CD4-positive, alpha-beta T cell treated with Interleukin-6 at 100 ng/mL for 8 hours (primary cell): ENCODE measurements at places on chromosomes 12 and 14.

- DNase-seq: no peak
Measured at GRCh38 chr12:80441921-80442320, 2.1 kb upstream of the PTPRQ start.

- DNase-seq: no peak
Measured at GRCh38 chr12:114767906-114768722, 84.1 kb upstream of the TBX3 start.

DNA sequence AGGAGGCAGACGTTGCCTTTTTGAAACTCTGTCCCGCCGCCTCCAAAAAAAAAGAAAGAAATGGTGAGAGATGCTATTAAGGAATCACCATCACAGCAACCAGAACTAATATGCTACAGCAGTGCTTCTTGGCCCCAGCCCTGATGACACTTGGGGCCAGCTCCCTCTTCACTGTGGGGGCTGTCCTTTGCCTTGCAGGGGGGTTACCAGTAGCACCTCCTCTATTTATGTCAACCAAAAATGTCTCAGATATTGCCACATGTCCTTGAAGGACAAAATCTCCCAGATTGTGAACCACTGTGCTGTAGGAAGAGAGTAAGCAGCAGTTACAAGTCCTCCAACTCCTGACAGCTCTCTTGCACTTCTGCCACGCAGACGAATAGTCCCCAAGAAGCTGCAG is 76.4 kb downstream of the LRRC74A start:
- DNase-seq: no peak

GRCh38 chr12:123815968-123816367 is 53.9 kb downstream of the DNAH10 start:
- no peak for DNase-seq

DNA sequence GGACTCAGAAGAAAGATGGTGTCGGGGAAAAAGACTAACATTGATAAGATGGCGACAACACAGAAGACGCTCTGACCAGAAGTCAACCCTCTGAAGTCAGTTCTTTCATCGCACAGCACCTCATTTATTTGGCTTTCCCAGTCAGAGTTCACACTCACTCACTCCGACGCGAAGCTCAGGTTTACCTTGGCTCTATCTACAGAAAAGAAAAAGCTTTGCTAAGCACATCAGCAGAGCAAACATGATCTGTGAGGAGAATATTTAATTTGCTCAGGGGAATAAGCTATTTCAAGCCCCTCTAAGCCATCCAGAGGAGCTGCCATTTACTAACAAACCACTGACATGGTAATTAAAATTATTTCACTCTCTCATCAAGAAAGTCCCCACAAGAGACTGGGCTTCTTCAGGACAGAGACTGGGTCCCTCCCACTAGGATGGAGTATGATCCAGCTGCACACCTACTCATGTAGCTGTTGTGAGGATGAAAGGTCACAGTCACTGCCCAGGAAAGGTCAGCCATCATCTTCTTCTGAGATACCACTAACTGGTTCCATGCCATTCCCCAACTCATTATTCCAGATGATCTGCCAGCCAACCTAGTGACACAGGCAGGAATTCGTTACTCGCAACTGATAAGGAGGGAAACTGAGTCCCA is 111.4 kb downstream of the TTC7B start:
- DNase-seq: no peak

DNA sequence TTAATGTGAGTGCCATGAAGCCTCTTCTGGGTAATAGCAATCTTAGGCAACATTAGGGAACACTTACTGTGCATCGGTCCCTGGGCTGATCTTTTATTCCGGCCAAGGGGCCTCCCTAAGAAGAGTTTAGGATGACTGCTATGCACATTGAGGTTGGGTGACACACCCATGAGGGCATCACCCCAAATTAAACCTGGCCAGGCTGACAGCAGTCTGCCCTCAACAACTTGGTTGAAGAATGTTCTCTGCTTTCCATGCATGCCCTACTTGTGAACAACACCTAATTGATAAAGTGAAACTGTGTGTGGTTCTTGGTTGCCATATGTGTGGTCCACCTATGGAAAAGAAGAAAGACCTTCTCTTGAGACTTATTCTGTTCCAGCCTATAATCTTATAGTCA is 1098.0 kb downstream of the BCL11B start:
- DNase-seq: no peak

DNA sequence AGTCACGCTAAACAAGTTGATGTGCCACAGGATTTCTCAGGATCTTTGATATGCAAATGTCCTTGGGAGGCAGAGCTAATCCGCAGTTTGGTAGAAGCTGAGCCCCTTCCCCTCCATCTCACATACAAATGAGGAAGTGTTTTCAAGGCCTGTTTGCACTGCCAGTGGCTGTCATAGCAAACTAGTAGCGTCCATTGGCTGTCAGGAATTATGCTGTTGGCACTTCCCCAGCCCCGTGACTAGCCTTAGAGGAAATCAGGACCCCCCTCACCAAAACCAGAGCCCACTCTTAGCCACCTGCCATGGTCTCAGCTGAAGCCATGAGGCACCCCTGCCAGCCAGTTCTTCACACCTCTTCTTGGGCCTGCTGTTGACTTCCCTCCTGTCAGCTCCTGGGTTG is 253.9 kb downstream of the CACNA1C start:
- no peak for DNase-seq

- DNase-seq: no peak
Measured at GRCh38 chr12:12016284-12017100, 54.2 kb upstream of the BCL2L14 start.

GRCh38 chr12:22160396-22161003 is 114.5 kb downstream of the CMAS start:
- DNase-seq: peak; percentile 21

GRCh38 chr12:93846936-93847516 is 169.9 kb downstream of the CRADD start:
- DNase-seq: no peak

GRCh38 chr14:38721822-38722431 is 381.1 kb downstream of the SEC23A start:
- no peak for DNase-seq

DNA sequence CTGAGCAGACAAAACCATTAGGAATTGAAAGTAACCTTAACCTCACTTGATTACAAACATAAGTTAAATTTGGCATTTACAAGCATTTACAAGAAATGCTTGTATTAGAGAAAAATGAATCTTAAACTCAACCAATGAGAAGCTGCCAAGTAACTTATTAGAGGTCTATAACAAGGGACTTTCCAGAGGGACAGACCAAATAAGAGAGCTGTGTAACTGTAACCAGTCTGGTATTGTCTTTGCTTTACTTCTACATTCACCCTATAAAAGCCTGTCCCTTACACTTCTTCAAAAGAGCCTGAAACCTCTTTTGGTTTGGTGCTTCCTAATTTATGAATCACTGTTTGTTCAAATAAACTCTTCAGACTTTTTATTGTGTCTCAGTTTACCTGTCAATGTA is 450.0 kb upstream of the FAR2 start:
- DNase-seq: no peak

- DNase-seq: no peak
Measured at GRCh38 chr12:98156697-98157096, 358.7 kb upstream of the TMPO start.

DNA sequence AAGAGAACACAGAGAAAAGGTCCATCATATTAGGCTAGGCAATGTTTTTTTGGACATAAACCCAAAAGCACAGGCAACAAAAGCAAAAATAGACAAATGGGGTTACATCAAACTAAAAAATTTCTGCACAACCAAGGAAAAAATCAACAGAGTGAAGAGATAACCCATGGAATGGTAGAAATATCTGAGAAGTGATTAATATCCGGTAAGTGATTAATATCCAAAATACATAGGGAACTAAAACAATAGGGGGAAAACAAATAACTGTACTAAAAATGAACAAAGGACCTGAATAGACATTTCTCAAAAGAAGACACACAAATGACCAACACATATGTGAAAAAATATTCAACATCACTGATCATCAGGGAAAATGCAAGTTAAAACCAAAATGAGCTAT is 4.3 kb downstream of the STYK1 start:
- no peak for DNase-seq

DNA sequence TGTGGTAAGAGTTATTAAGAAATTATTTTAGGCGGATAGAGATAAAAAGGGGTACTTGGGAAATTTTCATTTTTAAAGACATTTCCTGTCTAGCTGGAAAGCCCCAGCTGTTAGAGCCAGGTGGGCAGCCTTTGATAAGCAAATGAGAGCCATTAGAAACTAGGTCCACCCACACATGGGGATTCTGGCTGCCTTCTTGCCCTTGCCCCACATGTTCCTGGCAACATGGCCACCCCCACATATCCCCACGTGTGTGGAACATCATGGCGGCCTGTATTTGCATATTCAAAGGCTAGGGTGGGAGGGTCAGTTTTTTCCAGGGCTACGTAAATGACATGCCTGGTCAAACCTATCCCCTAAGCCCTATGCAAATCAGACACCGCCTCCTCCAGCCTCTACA is 1382.1 kb downstream of the AACS start:
- DNase-seq: no peak

- DNase-seq: no peak
Measured at GRCh38 chr14:59225281-59225680, 36.8 kb downstream of the DAAM1 start.

DNA sequence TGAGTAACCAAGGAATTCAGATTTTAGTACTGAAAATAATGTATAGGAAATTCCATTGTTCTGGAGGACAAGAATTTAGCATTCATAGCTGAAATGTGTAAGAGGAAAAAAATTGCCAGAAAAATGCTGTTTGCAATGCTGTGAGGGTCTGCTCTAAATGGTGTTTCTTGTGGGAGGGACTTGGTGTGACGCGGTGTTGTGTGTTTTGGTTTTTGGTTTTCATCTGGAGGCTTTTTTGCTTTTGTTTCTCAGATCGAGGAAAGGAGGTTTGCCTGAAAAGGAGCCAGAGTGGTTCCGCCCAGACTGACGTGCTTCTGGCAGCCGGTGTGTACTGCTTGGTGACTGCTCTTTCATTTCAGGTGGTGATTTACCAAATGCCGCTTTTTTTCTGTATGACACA is 211.8 kb upstream of the HMGA2 start:
- no peak for DNase-seq

GRCh38 chr12:110743571-110744093 is 941 bp upstream of the PPP1CC start:
- no peak for DNase-seq

GRCh38 chr12:49897276-49897675 is 6.4 kb downstream of the FAIM2 start:
- DNase-seq: no peak

- no peak for DNase-seq
Measured at GRCh38 chr14:101082436-101083384, 179.2 kb upstream of the RTL1 start.

GRCh38 chr14:38339696-38340095 is 83.8 kb upstream of the CLEC14A start:
- DNase-seq: no peak

DNA sequence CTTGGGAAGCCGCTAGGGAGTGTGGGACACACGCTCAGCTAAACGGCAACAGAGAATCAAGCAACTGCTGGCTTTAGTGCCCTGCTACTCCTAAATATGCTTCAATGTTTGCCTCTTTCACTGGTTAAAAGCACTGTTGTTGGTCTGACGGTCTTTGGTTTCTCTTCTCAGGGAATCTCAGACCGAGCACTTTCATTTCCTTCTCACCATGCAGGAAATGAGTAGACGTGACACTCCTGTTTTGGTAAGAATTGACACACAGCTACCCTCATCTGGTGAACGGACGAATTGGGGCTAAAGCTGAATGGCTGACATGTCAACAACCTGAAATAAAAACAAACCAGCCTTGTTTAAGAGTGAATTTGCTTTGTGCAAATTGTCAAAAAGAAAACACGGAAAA is 57.5 kb upstream of the PIWIL1 start:
- DNase-seq: no peak

- no peak for DNase-seq
Measured at GRCh38 chr14:93128725-93129459, 13.2 kb upstream of the ITPK1 start.

DNA sequence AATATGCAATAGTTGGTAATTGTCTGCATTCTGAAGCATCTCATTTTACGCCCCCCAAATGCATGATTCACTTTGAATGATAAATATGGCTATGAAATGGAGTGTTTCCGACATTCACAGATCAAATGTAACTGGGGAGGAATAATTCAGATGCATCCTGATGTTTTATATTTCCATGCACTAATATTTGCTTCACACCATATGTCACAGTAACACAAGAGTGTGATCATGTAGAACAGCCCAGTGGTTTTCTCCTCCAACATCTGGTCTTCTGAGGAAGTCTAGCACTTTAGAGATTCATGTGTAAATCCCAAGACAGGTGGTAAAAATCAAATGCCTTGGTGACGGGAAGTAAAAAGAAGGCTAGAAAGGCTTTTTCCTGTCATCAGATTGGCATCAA is 273.1 kb downstream of the DIO2 start:
- DNase-seq: no peak

DNA sequence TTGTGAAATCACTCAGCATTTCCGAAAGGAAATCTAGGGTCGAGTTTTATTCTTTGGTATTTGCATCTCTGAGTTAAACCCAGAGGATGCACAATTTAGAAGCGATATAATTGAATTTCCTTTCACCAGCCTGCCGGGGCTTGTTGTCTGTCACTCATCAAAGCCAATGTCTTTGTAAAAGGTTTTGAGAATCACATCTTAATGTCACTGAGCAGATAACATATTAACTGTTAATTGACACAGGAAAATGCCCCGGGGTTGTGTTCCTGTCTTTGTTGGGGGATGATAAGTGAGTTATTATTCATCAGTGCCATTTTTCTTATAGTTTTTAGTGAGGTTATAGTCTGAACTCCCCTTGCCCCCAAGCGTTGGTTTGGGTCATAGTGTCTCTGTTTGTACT is 73.4 kb downstream of the DUSP6 start:
- DNase-seq: no peak

DNA sequence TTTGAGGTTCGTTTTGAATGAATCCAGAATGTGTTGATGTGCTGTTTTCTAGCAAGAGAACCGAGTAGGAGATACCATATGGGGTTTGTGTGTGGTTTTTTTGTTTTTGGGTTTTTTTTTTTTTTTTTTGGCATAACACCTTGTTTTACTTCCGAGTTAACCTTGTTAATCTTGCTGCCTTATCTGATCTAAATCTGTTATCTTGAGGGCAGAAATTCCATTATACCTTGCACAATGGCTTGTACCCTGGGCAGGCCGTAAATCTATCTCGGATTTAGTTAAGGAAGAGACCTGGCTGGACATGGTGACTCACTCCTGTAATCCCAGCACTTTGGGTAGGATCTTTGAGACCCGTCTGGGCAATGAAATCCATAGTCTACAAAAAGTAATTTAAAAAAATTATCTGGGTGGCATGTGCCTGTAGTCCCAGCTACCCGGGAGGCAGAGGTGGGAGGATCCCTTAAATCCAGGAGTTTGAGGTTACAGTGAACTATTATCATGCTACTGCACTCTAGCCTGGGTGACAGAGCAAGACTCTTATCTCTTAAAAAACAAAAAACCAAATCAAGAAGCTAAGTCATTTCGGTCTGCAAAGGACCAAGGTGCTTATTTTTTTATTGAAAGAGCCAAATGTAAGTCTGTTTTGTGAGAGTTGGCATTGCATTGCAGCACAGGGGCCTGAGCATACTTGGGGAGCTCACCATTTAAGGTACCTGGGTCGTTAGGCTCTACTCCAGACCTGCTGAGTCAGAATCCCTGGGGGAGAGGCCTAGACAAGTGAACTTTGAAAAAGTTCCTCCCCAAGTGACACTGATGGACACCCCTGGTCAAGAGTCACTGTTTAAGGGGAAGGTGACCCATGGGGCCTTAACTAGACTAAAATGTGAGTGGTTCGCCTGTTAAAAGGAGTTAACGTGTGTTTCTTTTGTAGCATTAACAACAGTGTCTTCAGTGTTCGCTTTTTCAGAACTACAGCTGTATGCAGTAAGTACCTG is 6.7 kb downstream of the DLST start:
- DNase-seq: no peak
